Hippocampal formation (tissue), 2 donors: ENCODE measurements at places on chromosomes 13 and 19.

- DNase-seq = no peak
These were observed 54.5 kb downstream of the USP12 start for GRCh38 chr13:27117158-27117557.

DNA sequence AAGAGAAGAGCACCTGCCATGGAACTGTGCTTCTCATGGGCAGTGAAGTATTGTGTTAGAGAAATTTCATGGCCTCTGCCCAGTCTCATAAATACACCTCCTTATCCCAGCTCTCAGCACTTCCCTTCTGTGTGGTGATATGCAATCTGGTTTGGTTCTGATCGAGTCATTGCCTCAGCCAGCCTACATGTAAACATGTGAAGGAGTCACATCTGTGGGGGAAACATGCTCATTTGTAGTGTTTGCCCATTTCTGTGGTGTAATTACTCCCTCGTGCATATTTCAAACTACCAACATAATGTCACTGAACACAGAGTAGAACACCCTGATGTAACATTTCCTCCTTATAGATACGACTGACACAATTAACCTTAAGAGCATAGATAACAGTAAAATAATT is 183.0 kb downstream of the DCT start:
- no peak for DNase-seq

DNA sequence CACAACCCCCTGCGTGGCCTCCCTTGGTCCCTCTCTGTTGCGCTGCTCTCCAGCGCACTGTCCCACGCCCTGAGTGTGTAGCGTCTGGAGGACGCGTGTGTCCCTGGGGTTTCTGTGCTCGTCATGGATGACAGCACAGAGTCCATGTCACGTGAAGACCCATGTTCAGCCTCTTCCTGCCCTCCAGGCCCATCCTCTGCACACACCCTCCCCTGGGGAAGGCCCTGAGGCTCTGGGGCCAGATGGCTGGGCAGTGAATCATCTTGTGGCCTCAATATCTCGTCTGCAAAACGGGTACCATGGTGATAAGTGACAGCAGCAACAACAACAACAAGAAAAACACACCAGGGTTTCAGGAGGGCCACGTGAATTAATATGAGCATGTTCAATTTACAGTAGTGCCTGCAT is 71.5 kb upstream of the ARHGEF7 start:
- no peak for DNase-seq

DNA sequence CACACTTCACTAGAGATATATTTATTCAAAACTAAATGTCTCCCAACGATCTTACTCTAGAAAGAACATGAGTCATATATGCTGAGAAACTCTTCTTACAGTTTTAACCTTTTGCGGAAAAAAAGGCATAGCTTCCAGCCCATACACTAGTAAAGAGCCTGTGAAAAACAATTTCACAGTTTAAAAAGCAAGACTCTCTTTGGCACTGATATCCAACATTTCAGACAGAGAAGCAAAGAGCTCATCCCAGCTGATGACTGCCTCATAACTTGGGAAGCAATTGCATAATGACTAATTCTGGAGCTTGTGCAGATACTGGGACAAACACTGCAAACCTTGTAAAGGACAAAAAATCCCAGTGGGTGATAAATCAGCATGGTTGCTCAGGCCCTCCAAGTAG is 88.0 kb downstream of the ENOX1 start:
- peak; percentile 67 for DNase-seq

DNA sequence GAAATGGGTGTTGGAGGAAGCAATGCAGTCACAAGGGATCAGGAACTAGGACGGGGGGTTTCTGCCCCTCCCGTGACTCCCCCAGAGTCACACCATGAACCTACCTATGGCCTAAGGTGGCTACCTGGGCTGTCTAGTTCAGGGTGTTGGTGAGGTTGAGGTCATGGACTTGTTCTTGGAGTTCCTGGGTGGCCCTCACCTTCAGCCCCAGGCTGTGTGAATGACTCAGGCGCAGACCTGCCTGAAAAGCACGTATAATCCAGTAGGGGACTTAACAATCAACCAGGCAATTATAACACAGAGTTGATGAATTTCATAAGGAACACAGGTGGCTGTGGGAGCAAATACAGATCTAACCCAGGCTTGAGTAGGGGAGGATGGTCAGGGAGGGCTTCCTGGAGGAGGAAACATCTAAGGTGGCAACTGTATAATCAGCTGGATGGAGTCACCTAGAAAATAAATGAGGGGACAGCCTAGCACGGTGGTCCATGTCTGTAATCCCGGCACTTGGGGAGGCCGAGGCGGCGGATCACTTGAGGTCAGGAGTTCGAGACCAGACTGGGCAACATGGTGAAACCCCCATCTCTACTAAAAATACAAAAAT is 25.6 kb upstream of the ADGRE1 start:
- no peak for DNase-seq
